ENCODE measurements at places on chromosomes 4 and X.

- peak; percentile 3 for DNase-seq
Observed at GRCh38 chrX:82218361-82218760, 1016.5 kb downstream of the SH3BGRL start.

- DNase-seq: no peak
Observed at GRCh38 chr4:89137695-89138094, 26.4 kb downstream of the TIGD2 start.

- DNase-seq: no peak
Observed at GRCh38 chr4:19925516-19925915, 326.2 kb upstream of the SLIT2 start.

DNA sequence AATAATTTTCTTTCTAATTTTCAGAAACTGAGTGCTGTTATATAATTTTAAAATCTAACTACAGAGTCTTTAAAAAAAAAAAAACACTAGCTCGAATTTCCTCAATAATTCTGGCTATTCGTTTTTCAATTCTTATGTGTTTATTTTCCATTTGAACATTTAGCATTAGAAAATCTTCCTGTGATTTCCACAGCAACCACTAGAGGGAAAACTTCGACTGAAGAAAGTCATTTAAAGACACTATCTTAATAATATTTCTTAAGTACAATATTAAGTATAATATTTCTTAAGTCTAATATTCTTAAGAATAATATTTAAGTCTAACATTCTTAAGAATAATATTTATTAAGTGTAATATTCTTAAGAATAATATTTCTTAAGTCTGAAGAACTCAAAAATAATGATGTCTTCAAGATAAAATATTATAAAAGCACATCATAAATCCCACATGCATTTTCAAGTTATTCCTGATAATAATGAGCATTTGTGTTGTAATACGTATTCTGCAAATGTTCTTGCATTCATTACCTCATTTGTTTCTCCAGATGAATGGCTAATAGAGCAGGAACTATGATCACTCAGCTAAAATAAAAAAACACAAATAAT is 118.4 kb upstream of the WDR17 start:
- DNase-seq: peak; percentile 66

DNA sequence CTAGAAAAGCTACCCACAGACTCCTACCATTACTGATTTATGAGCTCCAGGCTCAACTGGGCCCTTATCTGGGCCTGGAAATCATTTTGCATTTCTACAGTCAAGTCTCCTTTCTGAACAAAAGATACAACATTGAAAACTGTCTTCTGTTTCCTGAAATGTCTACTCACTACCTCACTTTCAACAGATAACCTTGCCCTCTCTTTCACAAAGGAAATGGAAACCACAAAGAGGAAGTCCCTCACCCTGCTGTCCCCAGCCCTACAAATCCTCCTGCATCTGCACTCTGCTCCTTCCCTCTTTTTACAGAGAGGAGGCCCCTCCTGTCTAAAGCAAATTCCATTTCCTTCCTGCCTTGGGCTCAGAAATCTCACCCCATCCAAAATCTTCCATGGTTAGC is 24.8 kb upstream of the CYBB start:
- no peak for DNase-seq

DNA sequence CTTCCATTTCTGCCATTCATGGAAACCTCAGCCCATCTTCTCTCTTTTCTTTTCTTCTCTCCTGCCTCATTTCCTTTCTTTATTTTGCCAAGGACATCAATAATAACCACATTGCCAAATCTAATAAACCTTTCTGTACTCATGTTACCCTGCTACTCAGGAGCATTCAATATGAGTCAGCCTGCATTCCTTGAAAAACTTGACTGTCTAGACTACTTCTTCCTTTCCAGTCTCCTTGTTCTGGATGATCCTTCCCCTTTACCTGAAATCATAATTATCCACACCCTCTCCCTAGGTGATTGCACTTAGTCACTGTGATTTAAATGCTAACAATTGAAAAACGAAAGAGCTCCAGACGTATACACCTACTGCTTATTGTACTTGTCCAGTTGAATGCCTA is 253.2 kb upstream of the CENPE start:
- no peak for DNase-seq

- DNase-seq: no peak
Observed at GRCh38 chrX:153824348-153824747, 6.0 kb downstream of the PDZD4 start.

DNA sequence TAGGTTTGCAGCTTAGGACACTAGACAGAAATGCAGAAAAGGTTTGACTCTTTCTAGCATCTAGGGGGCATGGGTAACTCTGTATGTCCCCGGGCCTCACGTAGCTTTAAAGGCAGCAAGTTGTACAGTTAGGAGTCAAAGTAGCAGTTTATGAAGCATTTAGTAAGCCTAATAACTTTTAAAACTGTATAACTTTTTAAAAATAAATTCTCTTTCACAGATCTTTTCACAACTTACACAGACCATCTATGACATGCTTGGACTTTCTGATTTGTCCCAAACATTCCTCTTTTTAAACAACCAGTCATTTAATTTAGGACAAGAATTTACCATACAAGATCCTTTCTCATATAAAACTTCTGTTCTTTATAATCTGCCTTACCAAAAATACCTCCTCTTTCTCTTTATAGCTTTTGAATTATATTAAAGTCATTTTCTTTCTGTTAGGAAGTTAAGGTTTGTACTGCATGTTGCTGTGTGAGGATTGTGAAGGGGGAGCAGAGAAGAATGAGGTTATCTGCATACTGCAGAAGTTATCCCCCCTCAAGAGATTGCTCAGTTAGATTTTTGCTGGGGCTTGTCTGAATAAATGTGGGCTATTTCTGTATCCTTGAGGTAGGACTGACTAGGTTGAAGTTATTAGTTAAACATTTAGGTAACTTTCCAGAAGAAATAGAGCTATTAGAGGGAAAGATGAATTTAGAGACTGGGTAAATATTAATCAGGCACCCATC is 94.3 kb downstream of the CPE start:
- DNase-seq: peak; percentile 35

DNA sequence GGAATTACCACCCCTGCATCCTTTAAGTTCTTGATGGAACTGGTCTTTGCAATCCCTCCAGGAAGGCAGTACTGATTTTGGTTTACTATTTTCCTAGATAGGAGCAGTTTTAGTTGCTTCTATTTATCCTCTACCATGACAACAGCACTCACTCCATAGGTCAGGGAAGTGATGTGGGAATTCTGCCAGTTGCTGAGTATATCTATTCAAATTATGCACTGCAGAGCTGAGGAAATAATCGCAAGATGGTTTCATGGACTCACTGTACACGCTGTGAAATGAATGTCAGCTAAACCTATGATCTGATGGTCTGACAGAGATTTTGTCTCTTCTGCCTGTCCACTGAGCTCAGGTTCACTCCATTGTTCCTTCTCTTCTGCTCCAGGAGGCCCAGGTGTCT is 135.8 kb downstream of the FAAH2 start:
- peak; percentile 0 for DNase-seq

GRCh38 chr4:80014531-80014930 is 58.5 kb downstream of the ANTXR2 start:
- no peak for DNase-seq

GRCh38 chrX:12844319-12844718 is 22.6 kb upstream of the TLR7 start:
- DNase-seq: no peak

DNA sequence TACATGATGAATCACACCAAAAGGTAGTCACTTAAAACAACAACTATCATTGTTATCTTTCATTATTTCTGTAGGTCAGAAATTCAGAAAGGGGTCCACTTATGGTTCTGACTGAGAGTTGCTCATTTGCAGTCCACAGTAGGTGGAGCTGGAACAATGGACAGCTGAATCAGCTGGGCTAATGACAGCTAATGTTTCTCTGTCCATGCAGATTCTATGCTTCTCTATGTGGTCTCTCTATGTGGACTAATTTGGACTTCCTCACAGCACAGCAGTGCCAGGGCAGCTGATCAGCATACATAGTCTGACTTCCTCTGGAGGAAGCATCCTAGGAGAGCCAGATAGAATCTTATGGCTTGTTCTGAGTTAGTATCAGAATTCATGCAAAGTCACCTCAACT is 131.7 kb upstream of the INTU start:
- DNase-seq: no peak

DNA sequence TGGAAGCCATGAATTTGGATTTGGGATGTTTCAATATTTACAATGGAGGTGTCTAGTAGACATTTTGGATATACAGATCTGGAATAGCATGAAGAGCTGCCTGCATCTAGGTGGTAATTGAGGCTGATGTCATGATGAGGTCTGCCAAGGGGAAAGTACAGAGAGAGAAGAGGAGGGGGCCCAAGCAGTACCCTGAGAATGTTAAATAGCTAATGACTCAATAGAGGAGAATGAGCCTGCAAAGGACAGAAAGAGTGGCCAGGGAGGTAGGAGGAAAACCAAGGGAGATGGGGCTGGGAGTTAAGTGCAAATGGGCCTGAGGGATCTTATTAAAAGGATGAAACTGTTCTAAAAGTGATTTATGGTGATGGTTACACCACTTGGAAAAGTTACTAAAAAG is 182.2 kb upstream of the KIT start:
- no peak for DNase-seq

DNA sequence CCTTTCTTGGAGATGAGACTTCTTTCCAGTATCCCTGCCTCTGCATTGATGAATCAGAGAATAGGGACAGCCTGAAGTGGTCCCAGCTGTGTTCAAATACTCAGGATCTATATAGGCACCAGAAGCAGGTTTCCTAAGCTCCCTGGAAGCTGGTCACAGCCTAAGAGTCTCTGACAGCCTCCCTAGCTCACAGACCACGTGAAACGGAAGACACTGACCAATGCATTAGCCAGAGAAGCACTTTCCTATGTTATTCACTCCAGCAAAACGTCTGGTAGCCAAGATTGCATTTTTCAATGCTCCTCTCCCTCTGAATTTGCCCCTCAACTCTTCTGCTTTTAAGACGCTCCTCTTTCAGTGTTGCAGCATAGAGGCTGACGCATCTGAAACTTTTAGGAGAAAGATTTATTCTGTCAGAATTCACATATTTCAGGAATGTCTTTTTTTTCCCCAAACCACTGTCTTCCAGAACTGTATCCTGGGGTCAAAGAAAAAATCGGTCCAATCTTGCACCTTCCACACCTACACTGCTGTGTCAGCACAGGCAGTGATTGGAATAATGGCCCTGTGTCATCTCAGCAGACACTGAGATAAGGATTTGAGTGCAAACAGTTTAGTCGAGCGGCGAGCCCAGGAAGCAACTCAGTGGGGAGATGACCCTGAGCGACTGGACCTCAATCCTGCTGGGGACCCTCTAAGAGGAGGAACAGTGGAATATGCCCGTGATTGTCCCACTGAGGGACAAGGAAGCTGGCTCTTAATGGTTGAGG is 109.4 kb downstream of the SMIM20 start:
- no peak for DNase-seq

GRCh38 chr4:170529748-170530722 is 440.3 kb upstream of the AADAT start:
- DNase-seq: peak; percentile 36

DNA sequence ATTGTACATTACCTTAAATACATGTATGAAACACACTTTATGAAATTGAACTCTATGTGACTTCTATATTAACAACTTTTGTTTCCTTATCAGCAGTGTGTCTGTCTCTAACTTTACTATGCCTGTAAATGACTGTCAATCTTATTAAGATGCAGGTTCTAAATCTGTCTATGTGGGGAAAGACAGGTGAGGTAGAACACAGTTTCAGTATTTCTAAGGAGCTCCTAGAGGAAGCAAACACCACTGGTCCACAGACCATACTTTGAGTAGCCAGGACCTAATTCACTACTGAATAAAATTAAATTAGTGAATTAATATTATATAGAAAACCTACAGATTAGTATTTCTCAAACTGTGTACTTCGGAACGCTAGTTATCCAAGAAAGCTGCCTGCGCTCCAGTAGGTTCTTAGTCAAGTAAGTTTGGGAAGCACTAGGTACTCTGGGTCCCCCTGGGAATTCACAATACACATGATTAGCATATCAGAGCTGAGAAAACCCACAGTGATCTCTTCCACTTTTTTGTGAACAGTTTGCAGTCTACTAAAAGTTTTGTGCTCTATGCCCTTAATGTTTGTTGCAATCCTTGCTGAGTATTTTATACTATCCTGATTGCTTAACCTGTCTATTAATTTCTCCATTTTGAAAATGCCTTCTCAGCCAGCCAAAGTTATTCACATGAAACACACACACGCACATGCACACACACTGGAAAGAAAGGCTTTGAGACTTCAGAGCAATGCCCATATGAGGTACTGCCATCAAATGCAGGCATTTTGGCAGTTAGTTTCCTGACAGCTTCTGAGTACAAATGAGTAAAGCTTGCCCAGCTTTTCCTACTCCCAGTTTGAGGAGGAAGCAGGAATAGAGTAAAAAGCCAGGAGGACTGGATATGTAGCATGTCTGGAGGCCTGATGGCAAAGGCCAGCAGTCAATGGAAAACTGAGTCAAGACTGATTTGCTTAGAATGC is 133.6 kb upstream of the CPEB2 start:
- no peak for DNase-seq

DNA sequence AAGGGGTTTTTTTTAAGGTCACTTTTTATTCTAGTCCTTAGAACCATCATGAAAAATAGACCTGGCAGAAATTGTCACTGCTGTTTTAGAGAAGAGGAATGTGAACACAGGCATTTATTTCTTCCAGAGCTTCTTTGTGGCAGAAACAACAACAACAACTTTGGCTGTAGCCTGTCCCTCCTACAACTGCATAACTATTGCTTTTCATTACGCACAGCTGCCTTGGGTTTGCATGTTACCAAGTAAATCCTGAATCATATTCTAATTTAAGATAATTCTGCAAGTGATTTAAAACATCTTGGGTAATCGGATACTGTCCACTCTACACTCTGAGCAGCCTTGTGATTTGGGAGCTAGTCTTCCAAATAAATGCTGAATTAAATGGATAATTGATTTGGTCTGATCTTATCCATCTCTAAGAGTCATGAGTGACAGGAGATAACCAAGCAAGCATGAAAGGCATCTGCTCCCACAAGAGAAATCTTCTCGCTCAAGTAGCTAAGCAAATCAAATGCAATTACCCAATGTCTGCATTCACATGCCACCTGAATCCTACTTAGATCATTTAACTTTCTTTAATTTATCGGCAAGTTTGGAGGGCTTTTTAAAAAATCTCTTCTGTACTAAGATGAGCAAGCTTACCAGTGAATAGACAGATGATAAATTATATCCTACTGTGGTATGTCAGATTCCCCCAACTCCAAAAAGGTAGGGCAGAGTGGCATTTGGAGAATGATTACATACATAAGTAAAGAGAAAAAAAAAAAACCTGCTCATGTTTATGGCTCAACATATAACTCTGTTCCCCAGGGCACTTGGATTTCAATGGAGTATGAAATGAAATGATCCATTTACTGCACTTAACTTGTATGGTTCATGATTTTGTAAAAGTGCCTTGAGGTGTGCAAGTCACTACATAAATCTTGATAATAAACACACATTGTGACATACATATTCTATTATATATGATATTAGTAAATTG is 73.6 kb downstream of the EGF start:
- peak; percentile 78 for DNase-seq

- DNase-seq: no peak
Observed at GRCh38 chr4:102554992-102555391, 53.8 kb downstream of the NFKB1 start.

DNA sequence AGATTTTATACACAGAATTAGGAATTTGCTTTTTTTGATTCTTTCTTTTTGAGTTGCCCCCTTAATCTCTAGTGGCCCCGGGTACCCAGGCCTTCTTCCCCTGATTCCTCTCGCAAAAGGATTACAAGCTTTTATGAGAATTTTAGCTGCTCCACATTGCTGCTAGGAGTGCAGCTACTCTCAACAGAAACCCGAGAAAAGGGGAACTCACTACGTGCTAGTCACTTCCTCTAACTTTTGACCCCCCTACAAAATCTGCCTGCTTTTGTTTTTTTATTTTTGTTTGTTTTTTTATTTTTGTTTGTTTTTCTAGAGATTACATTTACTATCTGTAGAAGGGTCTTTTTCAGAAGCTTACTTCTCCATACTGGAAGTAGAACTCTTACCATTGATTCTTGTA is 64.1 kb downstream of the ZNF81 start:
- no peak for DNase-seq
